ENCODE measurements at places on chromosomes 2 and 18.

GRCh38 chr2:221342388-221342787, 229.7 kb downstream of the EPHA4 start:
- DNase-seq: no peak

GRCh38 chr2:68736086-68736485, 1.5 kb downstream of the ARHGAP25 start:
- no peak for DNase-seq

DNA sequence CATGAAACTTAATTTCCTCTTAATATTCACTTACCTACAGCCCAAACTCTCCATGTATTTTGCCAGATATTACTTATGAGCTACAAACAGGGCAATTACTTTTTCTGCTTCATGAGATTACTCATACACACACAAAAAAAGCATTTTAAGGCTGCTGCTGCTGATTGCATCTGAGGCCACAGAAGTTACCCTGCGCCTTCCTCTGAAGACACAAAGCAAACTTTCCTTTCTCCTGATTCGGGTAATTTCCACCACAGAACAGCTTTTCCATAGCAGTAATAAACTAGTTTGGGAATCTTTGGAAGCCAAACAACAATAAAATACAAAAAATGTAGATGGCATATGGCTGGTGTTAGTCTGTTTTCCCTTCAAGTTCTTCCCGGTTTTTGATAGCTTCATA, 6.2 kb downstream of the TTC32 start:
- no peak for DNase-seq

GRCh38 chr2:110868971-110869370, 136.6 kb downstream of the ACOXL start:
- no peak for DNase-seq

DNA sequence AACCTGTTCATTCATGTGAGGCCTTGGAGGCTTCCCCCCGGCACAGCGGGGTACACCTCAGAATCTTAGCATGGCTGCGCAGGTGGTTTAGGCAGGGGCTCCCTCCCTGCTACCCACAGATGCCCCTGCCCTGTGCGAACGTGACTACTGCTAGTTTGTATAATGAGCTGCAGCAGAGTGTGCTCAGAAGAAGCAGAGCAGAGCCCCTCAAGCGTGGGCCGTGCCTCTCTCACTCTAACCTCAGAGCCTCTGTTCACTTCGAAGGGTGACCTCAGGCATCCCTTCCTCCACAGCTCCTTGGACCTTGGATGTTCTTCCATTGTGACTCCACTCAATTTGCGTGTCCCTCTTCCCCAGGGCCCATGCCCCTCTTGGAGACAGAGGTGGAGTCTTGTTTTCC, 161.6 kb downstream of the CTIF start:
- DNase-seq: no peak

Measured in midbrain (tissue), 1 donor.